ENCODE measurements at places on chromosomes 7 and 10.

DNA sequence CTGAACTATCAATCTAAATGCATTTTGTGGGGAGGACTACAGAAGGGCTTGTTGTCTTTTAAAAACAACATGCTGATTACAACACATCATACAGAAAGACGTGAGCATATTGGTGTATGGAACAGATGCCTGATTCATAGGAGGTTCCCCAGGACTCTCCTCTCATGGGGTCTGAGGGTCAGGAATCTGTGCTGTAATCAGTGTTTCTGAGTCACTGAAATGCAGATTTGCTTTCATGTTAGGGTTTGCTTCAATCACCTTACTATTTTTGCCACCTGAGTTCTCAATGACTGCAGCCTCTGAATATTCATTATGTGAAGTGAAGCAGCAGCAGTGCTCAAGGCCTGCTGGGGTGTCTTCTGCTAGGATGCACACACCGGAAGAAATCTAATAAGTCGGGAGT lies 550 bp upstream of the ANK3 start:
- DNase-seq = no peak

DNA sequence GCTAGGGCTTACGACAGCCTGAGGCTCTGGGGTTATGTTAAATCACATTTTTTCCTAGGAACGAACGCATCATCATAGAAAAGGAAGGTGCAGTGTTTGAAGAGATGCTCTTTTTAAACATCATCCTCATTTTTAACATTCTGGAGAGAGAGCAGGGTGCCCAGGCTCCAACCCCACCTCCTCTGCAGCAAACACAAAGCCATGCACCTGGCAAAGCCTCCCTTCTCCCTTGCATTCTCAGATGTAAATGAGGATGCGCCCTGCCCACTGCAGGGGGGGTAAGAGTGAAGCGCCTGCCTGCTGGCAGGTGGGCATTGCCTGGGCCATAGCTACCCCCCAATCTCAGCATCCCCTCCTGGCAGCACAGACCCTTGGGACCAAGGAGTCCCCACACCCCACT lies 92.4 kb downstream of the PTPRN2 start:
- DNase-seq = no peak

GRCh38 chr10:17847585-17848296 lies 38.6 kb downstream of the MRC1 start:
- no peak for DNase-seq

GRCh38 chr10:78457804-78458482 lies 424.3 kb downstream of the RPS24 start:
- no peak for DNase-seq

DNA sequence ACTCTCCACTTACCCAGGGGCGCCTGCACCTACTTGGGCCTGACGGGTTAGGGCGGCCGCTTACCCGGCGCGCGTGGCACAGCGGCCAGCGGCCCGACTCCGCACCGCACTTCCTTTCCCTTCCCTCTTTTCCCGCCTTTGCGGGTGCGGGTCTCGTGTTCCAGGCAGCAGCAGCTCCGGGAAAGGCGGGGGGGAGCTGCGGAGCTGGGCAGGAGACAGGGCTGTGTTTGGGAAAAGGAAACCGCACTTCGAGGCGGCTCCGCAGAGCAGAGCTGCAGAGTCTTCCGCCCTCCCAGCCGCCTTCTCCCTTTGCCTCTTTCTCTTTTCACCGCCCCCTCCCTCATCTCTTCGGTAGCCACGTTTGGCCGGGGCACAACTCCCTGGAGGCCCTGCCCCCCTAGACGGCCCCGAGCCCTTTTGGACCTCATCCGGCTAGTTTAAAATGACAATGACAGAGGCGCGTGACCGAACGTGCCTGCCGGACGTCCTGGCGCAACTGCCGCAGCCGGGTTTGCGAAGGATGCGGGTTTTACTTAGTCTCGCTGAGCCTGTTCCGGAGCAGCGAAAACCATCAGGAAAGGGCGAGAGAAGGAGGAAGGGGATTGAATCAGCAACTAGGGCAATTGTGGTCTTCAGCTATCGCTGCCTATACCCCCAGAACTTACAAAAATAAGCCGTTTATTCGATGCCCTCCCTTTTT lies 7.9 kb upstream of the PAX2 start:
- no peak for DNase-seq

DNA sequence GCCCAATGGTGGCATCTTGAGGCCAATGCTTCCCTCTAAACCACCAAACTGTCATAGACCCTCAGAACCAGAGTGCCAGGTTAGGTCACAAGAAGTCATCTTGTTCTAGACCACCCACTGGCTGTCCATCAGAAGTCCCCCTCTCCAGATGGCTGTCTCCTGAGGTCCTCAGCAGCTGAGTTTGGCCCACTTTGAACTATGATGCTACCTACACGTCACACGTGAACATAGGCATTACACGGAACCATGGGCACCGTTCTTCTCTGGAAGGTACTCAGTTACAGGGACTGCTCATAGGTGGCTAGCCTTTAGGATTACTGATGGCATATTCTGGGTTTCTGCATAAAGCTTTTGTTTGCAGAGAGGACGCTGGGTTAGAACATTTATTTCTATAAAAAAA lies 166.4 kb downstream of the ADAM12 start:
- no peak for DNase-seq

DNA sequence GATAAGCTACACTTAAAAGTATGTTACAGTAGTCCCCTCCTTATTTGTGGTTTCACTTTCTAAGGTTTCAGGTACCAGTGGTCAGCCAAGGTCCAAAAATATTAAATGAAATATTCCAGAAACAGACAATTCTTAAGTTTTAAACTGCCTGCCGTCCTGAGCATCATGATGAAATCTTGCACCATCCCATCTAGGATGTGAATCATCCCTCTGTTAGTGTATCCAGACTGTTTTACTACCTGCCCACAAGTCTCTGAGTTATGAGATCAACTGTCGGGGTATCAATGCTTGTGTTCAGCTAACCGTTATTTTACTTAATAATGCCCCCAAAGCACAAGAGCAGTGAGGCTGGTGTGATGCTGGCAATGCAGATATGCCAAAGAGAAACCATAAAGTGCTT lies 11.4 kb downstream of the KDM7A start:
- DNase-seq = no peak

GRCh38 chr10:72158176-72158575 lies 57.6 kb upstream of the ANAPC16 start:
- DNase-seq = no peak

GRCh38 chr10:46325021-46325420 lies 38.2 kb downstream of the ANTXRL start:
- DNase-seq = peak; percentile 11

DNA sequence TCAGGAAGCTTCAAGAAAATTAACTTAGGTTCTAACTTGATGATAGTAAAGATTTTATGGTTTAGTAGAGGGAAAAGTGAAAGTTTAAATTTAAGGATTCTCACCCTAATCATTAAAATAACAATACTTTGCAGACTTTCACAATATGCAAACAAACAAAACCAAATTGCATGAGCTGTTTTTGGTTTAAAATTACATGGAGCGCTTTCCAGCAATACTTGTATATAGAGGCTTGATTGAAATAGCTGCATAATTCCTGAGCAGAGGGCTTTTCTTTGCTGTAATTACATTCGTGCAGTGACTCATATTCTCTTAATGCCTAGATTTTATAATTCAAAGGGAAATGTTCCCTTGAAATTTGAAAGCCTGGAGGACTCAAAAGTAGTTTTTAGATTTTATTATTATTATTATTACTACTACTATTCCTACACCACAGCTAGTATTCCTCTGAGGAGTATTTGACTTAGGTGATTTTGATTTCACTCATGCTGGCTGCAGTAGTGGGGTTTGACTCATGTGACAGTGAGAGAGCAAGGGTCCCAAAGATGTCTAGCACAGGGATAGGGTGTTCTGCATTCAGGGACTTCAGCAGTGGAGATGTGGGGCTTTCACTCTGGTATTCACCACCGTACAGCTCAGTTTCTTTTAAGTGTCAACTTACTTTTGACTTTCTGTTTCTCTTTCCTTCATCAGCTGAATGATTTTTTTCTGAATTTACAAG lies 138.1 kb downstream of the ADAM22 start:
- no peak for DNase-seq

- peak; percentile 67 for DNase-seq
Measured at GRCh38 chr10:42951486-42952251, 125.2 kb upstream of the RET start.

- no peak for DNase-seq
Measured at GRCh38 chr7:7177044-7177517, 5.3 kb upstream of the C1GALT1 start.

DNA sequence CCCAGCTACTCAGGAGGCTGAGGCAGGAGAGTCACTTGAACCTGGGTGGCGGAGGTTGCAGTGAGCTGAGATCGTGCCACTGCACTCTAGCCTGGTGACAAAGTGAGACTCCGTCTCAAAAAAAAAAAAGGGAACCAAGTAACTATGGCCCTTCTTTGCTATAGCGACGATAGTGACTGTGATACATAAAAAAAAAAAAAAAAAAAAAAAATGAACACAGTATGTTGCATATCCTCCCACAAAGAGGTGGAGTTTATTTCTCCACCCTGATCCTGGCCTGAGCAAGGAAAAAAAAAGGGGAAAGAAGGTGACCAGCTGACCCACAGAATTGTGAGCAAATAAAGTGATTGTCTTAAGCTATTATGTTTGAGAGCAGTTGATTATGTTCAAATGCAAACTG lies 42.3 kb upstream of the STEAP1B start:
- DNase-seq = no peak

DNA sequence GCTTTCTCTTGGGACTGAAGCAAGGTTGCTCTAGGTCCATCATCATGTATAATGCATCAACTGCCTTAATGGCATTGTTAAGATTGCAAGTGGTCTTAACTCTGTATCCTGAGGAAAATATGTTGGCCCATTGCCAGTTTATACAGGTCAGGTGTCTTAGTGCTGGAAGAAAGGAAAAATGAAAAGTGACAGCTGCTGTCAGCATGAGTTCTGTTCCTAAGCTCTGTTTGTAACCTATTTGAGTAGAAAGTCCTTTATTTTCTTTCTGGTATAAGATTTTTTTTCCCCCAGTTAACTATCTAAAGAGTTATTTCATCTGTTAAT lies 127.2 kb downstream of the SRI start:
- DNase-seq = no peak

GRCh38 chr10:5665373-5666007 lies 905 bp downstream of the ASB13 start:
- no peak for DNase-seq

- DNase-seq = no peak
Measured at GRCh38 chr10:43132867-43133787, 5.1 kb upstream of the CSGALNACT2 start.

GRCh38 chr7:96321031-96321657 lies 754 bp downstream of the SLC25A13 start:
- peak; percentile 91 for DNase-seq

DNA sequence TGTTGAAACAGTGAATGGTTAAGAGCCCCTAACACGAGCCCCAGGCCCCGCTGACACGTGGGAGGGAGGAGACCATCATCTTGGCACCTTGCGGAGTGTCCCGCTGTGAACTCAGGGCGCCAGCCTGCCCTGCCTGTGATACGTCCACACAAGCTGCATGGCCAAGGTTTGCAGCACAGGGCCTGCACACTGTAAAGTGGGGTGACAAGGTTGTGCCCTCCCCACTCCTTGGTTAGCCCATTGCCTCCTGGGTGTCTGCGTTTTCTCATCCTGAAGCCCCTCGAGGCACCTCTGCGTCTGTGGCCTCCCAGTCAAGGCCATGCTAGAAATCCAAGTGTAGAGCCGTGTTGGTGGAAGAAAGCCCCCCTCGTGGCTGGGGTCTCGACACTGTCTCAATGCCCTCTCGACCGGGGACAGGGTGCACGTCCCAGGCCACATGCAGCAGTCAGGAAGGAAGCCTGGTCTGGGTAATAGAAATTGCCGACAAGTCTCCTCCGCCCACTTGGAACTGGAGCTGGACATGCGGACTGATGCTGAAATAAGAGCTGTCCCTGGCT lies 192.1 kb downstream of the DNAJB6 start:
- peak; percentile 34 for DNase-seq
